Panc1 (cell line): ENCODE measurements at places on chromosomes 12 and 14.
A peak's percentile ranks its signal among the peaks of the same experiment; 100 is the strongest.

- no peak for DNase-seq
These were observed 46.0 kb downstream of the TECPR2 start for GRCh38 chr14:102408724-102409123.

- DNase-seq: no peak
These were observed 137.4 kb downstream of the DAAM1 start for GRCh38 chr14:59325906-59326305.

GRCh38 chr12:2215709-2216560 lies 163.1 kb downstream of the CACNA1C start:
- DNase-seq: no peak

- DNase-seq: no peak
These were observed 127.5 kb upstream of the RMST start for GRCh38 chr12:97335115-97335514.

- DNase-seq: no peak
These were observed 848.4 kb upstream of the FBXO33 start for GRCh38 chr14:40280652-40281051.

DNA sequence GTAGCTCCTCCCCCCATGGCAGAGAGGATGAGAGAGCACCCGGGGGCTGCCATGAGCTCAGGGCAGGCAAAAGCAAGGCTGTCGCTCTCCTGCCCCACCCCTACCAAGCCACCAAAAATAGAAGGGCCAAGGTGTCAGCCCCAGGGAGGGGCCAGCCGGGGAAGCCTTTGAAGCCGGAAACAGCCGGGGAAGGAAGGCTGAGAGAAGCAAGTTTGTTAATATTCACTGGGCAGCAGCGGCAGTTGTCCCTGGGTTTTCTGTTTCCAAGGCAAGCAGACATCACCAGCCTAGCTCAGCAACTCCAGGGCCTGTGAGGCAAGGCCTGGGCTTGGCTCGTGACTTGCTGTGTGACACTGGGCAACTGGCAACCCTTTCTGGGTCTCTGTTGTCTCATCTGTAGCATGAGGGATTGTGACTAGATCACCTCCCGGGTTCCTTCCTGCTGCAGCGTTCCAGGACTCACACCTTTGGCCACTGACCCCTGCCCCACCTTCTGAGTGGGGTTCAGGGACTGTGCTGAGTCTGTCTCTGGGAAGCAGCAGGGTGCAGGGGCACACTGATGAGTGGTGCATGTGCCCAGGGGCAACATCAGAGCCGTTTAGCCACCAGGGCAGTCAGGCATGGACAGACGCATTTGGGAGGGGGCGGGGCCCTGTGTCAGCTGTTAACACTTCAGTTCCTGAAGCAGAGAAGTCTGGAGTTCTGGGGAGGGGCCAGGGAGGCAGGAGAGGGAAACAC lies 24.3 kb downstream of the SYNDIG1L start:
- no peak for DNase-seq

- no peak for DNase-seq
These were observed 21.3 kb upstream of the BCDIN3D start for GRCh38 chr12:49863946-49864797.

DNA sequence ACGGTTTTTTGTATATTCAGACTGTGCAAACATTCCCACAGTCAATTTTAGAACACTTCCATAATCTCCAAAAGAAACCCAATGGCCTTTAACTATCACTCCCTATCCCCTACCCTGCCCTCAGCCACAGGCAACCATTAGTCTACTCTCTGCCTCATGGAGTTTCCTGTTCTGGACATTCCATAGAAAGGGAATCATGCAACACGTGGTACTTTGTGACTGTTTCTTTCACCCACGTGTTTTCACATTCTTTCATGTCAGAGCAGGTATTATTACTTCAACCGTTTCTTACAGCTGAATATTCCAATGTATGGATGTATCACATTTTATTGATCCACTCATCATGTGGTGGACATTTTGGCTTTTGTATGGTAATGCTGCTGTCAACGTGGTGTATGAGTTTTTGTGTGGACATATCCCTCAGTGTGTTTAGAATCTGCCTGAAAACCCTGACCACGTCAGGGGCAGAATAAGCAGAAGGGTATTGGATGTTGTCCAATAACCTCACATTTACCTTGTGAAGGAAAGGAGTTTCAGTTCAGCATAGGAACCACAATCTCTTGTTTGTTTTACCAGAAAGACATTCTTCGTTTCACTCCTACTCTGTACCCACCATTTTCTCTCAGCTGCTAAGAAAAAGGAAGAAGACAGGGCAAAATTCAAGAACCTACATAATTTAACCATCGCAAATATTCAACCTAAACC lies 107.5 kb upstream of the DYRK2 start:
- no peak for DNase-seq

DNA sequence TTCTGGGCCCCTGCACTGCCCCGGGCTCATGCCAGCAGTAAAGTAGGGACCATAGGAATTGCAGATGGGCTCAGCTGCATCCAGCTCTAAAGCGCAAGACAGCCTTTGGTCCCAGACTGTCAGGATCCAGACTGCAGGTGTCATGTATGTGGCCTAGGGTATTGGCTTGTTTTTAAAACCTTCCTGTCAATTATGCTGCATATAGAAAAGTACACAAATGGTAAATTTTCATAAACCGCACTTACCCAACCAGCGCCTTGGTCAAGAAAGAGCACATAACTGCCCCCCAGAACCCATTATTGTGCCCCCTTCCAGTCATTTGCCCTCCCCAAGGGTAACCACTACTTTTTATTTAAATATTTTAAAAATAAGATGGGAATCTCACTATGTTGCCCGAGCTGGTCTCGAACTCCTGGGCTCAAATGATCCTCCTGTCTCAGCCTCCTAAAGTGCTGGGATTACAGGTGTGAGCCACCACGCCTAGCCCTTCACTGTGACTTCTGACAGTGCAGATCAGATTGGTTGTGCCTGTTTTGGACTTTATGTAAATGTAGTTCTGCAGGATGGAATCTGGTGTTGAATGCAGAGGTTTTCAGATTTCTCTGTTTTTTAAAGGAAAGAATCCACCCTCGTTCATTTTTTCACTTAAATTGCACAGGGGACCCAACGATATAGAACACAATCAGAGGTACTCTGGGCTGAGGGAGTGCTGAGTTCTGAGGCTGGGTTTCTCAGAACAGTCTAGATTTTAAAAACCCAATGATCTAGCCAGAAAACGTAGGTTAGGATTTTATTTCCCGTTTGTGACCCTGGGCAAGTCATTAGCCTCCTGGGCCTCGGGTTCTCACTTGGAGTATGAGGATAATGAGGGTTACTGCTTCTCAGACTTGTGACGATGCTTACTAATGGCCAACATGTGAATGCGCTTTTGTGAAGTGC lies 6.7 kb downstream of the NR4A1 start:
- DNase-seq: no peak

DNA sequence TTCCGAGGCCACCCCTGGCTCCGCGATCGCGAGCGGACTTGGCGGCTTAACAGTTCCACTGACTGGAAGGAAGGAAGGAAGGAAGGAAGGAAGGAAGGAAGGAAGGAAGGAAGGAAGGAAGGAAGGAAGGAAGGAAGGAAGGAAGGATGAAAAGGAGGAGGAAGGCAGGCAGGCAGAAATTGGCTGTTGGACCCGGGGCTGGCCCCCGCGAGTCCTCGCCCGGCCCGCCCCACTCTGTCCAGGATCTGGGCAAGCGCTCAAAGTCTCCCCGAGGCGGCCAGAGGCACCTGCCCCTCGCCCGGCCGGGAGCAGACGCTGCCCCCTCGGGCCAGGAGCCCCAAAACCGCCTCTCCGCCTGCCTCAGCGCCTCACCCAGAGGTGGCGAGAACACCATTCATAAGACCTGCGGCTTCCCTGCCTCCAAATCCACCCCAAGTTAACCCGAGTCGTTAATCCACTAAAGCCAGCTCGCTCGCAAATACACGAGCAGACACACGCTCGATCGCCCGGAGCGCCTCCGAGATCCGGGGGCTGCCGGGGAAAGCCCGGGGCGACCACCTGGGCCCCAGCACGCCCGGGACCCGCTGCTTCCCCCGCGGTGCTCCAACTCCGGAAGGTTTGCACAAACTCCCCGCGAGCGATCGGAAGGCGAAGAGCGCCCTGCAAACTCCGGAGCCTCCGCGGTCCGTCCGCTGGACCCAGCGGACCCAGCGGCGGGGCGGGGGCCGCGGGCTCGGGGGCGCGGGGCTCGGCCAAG lies 844 bp downstream of the DPF3 start:
- DNase-seq: no peak

DNA sequence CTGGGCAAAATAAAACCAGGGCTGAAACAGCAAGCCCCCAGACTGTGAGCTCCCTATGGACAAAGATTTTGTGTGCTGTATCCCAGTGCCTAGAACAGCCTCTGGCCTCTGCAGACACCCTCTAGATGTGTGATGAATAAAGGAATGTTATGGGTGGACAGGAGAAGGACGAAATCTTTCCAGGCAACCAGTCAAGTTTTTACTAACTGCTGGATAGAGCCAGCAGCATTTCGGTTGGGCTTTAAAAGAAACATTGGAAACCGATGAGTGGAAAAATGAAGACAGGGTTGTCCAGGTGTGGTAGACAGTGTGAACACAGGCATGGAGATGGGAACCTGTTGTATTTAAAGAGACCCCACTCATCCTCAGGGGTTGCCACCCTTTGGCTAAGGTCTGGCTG lies 4.0 kb downstream of the CHGA start:
- no peak for DNase-seq

GRCh38 chr12:70590051-70590450 lies 47.2 kb downstream of the PTPRB start:
- DNase-seq: peak; percentile 36

- DNase-seq: no peak
These were observed 35.7 kb downstream of the TTC7B start for GRCh38 chr14:90780519-90780918.

DNA sequence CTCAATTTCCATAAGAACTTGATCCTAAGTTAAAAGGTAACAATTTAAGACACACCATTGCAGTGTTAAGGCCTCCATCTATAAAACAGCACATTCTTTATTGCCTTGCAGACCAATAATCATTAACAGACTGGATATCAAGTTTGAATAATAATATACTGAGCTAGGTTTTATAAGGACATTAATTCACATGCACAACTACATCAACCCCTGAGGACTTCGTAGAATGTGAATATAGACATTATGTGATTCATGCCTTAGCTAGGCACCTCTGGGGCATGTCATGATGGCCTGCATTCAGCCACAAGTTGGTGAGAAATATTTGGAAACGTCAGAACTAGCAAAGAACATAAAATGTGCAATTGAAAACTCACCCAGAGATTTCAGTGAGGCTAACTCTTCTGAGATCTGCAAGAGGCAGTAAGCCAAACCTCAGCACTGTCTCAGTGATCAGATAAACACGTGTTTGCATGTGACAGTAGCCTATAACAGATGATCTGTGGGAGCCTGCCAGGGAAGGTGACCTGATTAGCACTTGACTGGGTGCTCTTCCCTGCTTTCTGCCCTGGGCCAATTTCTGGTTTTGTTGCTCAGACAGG lies 492.2 kb downstream of the FLRT2 start:
- DNase-seq: no peak

DNA sequence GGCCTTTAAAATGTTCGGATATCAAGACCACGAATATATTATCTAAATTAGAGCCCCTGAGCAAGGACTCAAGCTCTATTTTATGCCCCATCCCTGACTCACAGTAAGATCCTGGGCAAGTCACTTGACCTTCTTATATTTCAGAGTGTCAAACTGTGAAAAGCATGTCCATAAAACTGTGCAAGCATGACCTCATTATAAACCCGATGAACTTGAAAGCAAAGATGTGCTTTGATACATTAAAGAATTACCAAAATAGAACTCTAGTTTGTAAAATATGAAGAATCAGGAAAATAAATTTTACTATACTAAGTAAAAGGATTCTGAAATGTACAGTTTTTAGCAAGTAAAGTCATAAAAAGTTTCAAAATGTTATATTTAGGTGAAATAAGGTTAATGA lies 2.9 kb upstream of the CALM1 start:
- no peak for DNase-seq

- DNase-seq: no peak
These were observed 156.1 kb upstream of the FSCB start for GRCh38 chr14:44663136-44663535.
